CD4-positive, alpha-beta T cell treated with Interferon alpha-2 for 1 hour (primary cell): ENCODE measurements at places on chromosomes 3 and 15.
A peak's percentile ranks its signal among the peaks of the same experiment; 100 is the strongest.

DNA sequence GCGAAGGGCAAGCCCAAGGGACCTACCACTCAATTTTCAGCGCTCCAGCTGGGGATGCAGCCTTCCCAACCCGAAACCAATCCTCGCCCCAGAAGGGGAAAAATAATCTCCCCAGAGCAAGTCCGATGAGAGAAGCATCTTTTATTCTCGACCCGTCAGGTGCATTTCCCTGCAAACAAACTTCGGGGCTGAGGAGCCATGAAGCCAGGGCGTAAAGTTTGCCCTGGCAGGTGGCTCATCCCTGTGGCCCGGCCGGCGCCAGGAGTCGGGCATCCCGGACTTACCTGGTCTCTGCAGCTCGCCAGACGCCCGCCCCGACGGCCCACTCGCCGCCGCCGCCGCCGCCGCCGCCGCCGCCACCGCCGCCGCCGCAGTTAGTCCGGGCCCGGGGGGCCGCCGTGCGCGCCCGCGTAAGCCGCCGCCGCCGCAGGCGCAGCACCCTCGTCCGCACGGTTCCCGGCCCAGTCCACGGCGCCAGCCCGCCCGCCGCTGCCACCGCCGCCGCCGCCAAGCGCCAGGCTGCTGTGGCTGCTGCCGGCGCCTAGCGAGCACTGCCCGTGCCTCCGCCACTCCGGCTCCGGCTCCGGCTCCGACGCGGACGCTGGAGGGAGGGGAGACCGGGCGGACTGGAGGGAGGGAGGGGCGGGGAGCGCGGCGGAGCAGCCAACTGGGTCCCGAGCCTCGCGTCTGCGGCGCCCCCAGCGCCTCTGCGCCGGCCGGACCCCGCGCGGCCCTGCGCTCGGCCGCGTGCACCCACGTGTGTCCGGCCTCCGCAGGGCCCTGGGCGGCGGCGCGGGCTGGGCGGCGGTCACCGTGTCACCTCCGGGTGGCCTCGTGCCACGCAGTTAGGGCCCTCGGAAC lies at the start of gene CNTN3:
Gene CNTN3, minus strand, starts transcription at position 553 of the 861 bp plus-strand sequence. CDS start 93,547 bp downstream, outside the sequence.
- no peak for DNase-seq

DNA sequence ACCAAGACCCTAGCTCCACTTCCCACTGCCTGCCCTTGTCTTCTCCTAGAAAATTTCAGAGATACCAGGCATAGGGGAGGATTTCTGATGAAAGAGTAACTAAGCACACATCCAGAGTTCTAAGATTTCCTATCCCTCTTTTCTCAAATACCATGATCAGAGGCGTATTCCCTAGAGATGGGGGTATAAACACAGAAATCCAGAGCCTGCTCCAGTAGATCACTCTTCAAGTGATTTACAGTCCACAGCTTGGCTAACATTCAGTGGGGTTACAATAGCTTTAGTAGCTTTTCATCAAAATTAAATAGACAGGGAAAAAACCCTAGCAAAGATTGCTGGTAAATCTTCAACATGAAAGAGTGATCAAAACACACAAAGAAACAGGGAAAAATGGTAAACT lies 800.7 kb upstream of the GRM7 start:
- no peak for DNase-seq

GRCh38 chr3:71247958-71248335 lies 335.6 kb downstream of the FOXP1 start:
- no peak for DNase-seq

GRCh38 chr3:149362366-149362765 lies 15.1 kb downstream of the TM4SF1 start:
- no peak for DNase-seq

DNA sequence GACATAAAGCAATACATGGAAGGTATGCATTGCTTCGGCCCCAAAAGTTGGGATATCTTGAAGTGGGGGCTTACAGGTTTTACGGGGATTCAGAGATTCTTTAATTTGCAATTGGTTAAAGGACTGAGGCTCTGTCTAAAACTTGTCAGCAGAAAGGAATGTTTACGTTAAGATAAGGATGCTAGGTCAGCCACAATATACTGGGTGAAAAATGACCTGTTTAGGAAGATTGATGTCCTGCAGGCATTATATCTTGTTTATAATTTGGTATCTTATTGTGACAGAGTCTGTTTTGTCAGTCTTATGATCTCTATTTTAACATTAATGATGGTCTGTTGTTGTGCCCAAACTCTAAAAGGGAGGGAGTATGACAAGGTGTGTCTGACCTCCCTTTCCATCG lies 15.3 kb upstream of the CCNDBP1 start:
- no peak for DNase-seq

GRCh38 chr3:81789691-81790090 lies 28.2 kb upstream of the GBE1 start:
- no peak for DNase-seq

GRCh38 chr3:126284258-126284904 lies 72.8 kb downstream of the KLF15 start:
- DNase-seq, result no peak

GRCh38 chr3:47419083-47420043 lies 38.5 kb downstream of the PTPN23 start:
- no peak for DNase-seq

GRCh38 chr15:79948095-79948695 lies 22.8 kb downstream of the BCL2A1 start:
- no peak for DNase-seq

GRCh38 chr15:64521726-64522164 lies 61.4 kb downstream of the ZNF609 start:
- DNase-seq, result no peak

GRCh38 chr15:86157606-86158293 lies 78.1 kb downstream of the AGBL1 start:
- no peak for DNase-seq

GRCh38 chr3:45261333-45262110 lies 35.4 kb upstream of the TMEM158 start:
- DNase-seq, result no peak

DNA sequence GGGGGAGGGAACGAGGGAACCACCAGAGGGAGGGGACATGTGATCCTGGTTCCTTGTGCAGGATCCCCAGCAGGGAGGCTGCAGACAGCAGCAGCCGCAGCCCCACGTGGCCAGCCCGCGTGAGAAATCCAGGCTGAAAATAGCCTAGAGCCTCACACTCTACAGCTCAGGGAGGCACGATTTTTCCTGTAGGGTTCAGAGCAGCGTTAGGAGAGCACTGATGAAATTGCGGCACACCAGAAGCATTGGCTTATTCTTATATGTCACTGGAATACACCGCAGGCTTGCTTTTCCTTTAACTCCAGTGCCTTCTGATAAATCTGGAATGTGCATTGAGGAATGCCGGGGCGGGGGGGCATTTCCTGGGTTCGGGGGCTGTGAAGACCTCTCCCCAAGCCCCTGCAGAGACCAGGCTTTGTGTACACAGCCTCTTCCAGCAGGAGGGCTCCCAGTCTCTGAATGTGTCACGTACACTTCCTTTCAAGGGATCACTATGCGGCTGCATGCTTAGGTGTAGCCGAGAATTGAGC lies 193.0 kb downstream of the ATP10A start:
- DNase-seq, result no peak

GRCh38 chr3:45143673-45144671 lies 2.2 kb downstream of the CDCP1 start:
- no peak for DNase-seq

DNA sequence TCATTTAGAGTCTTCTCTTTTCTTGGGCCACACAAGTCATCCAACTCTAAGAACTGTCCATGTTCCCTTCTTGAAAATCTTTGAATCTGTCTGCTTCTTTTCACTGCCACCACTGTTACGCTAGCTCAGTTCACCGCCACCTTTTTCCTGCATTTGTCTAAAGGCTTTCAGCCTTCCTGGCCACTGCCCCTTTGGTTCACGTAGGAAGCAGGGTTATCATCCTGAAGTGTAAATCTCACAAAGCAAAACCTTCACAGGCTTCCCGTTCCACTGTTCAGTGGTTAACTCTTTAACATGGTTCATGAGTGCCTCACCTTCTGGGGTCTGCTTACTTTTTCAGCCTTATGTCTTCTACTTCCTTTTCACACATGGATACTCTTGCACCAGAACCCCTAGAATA lies 26.3 kb upstream of the CCDC39 start:
- no peak for DNase-seq

- DNase-seq, result no peak
Observed at GRCh38 chr3:179265875-179266274, 15.0 kb upstream of the KCNMB3 start.

DNA sequence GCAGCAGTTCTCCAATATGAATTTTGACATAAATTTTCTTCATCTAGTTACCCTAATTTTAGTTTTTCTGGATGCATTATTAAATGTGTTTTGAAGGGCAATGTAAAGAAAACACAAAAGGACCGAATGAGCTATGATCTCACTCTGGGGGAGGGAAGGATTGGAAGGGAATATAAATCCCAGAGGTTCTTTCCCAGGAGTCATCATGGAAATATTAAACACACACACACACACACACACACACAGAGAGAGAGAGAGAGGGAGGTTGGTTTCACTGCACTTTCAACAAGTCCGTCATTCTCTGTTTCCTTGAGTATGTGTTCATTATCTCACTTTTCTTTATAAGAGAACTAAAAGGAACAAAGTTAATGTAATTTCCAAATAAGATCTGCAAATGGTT lies 70.7 kb upstream of the DCBLD2 start:
- no peak for DNase-seq

GRCh38 chr3:48538451-48538850 lies 18.2 kb downstream of the PFKFB4 start:
- no peak for DNase-seq

- DNase-seq, result no peak
Observed at GRCh38 chr3:138256022-138256421, 68.9 kb downstream of the ARMC8 start.

DNA sequence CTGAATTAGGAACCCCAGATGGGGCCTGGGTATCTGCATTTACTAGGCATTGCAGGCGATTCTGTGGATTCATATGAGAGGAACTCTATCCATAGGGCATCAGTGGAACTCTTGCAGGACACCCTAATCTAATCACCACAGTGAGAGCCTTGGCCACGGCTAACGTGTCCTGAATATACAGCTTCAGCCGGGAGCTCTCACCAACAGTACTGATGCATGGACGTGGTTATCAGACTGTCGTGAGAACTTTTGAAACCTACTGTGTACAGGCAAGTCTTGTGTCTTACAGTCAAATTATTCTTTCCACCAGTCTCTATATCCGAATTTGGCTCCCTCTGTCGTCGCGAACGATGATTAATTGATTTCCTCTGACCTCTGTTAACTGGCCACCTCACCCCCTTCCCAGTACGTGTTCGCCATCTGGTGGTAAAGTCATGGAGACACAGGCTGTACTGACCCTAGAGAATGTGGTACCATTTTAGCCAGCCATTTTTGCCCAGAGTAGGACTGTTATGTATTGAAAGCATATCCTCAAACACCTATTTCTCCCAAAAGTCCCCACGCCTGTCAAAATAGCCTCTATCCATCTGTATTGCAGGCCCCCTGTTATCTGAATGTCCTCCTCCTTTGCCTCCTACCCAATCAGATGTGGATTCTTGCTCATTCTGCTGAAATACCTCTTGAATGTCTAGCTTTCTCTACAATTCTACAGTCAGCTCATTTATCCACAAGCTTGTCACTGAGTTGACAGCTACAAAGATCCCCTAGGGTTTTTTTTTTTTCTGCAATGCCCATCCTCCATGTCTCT lies 39.7 kb downstream of the GLDN start:
- peak; percentile 18 for DNase-seq

- DNase-seq, result no peak
Observed at GRCh38 chr15:49847423-49848281, 226.8 kb downstream of the DTWD1 start.
